Mammary epithelial cell (primary cell): ENCODE measurements at places on chromosomes 4 and X.

DNA sequence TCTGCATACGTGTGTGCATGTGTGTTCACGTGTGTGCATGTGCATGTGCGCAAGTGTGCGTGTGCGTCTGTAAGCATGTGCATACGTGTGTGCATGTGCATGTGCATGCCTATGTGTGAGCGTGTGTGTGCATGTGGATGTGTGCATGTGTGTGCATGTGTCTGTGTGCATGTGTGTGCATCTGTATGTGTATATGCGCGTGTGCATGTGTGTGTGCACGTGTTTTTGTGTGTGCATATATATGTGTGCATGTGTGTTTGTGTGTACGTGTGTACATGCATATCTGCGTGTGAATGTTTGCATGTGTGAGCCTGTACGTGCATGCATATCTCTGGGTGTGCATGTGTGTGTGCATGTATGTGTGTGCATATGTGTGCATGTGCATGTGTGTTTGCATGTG is 35.7 kb upstream of the DRD5 start:
- no peak for DNase-seq

- peak; percentile 12 for DNase-seq
Observed at GRCh38 chr4:100494166-100494565, 23.7 kb downstream of the EMCN start.

DNA sequence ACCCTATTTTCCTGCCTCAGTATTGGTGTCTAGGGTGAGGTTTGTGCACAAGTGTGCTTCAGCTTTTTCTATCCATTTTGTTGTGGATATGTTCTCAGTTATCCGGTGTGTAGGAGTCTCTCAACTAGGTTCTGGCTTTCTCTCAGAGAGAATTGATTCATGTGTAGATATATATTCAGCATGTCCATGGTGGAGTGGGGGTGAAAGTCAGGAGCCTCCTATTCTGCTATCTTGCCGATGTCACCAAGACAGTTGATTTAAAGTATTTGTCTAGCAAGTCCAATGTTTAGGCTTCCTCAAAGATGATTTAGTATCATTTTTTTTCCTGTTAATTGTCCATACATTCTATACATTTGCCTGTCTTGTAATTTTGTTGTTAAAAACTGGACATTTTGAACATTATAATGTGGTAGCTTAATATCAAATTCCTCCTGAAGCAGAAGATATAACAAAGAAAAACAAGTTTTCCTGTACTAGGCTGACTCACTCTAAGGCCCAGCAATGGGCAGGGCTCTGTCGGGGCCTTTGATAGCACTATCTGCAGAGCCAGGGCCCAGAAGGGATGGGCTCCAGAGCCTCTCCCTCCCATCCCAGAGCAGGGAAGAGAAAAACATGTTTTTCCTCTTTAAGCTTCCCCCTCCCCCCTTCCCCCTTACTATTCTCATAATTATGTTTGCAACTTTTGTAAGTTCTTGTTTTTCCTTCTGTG is 37.6 kb downstream of the GLUD2 start:
- no peak for DNase-seq

GRCh38 chrX:129139837-129140598 is 383.3 kb downstream of the SMARCA1 start:
- no peak for DNase-seq

GRCh38 chrX:134377537-134377936 is 82.4 kb upstream of the HPRT1 start:
- DNase-seq = peak; percentile 32

DNA sequence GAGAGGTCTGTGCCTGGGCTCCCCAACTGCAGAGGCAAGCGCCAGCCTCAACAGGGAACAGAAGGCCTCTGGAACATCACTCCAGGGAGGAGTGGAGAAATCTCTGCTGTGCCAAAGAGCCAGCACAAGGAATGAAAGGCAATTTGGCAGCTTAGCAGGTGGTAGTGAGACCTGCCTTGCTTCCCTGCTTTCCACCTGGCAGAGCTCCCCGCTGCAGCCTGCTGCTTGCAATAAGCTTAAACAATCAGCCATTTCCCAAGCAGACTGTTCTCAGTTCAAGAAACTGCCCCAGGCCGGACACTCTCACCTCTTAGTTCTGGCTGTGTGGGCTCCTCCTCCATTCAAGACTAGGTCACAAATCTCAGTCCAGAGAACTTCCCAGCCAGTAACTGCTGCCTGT is 370.6 kb downstream of the MAGEB5 start:
- DNase-seq = no peak

DNA sequence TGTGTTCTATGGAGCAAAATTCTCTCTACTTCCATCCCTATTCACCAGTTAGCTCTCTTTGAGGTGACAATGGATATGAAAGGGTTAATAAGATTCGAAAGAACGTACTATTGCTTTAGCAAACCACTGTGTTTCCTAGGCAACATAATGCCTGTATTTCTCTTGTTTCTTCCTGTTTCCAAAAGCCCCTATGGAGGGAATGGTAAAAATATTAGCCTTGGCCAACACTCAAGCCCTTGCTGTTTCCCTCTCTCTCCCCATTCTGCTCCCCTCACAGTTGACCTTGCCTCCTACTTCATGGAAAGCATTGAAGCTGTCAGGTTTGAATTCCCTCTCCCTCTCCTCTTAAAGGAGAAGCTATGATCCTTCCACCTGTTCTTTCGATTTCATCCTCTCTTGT is 9.6 kb upstream of the PGRMC1 start:
- DNase-seq = no peak

- peak; percentile 64 for DNase-seq
Observed at GRCh38 chr4:39614487-39615162, 24.0 kb downstream of the SMIM14 start.

DNA sequence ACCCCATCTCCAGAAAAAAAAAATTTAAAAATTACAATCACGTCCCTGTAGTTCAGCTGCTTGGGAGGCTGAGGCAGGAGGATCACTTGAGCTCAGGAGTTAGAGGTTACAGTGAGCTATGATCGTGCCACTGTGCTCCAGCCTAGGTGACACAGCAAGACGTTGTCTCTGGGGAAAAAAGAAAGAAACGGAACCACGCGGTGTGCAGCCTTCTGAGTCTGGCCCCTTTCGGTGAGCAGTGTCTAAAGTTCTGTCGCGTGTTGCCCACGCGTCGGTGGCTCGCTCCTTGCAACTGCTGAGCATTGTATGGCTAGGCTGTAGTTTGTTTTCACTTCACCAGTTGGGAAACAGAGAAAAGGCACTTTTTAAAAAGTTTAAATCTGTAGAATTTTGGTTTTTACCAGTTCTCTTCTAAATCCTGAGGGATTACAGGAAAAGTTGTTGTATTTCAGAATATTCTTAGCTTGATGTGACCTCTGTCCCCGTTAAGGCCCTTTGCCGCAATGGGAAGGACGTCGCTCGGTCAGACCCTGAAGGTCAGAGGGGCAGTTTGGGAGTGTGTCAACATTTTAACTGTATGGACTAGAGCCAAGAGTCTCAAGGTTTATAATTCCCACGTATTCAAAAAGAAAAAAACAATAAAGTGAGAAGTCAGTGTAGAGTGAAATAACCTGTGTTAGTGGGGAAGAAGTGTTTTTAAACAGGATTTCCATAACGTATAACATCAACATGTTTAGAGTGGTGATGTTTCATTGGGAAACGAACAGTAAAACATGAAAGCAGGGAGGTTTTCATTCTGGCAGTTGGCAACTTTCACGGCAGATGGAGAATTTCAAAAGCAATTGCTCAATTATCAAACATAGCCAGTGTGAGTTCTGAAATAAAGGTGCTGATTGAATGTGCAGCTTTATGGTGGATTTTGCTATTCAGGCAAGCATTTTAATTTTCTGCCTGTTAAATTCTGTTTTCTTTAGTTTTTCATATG is 45.8 kb upstream of the MSANTD1 start:
- no peak for DNase-seq

- DNase-seq = no peak
Observed at GRCh38 chrX:111165902-111166301, 69.9 kb downstream of the PAK3 start.

GRCh38 chrX:11996810-11997209 is 141.5 kb upstream of the FRMPD4 start:
- DNase-seq = no peak

GRCh38 chrX:134929808-134930207 is 61.0 kb upstream of the SMIM10 start:
- DNase-seq = no peak

DNA sequence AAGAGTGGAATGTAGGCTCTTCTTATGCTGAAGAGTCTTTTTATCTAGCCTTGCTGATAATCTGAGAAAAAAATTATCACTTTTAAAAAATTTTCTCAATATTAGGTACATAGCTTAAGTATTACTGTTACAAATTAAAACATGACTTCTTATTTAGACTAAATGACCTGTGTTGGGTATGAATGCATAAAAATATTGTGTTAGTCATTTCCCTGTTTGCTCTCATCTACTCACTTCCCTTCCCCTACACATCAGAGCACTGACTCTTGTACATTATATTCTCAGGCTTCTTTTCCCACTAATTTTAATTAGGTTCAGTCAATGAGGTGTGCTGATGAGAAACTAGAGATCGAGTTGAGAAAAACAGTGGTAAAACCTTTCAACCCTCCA is 881.0 kb downstream of the PCDH18 start:
- DNase-seq = no peak

- DNase-seq = no peak
Observed at GRCh38 chr4:7160439-7160838, 31.9 kb upstream of the SORCS2 start.

DNA sequence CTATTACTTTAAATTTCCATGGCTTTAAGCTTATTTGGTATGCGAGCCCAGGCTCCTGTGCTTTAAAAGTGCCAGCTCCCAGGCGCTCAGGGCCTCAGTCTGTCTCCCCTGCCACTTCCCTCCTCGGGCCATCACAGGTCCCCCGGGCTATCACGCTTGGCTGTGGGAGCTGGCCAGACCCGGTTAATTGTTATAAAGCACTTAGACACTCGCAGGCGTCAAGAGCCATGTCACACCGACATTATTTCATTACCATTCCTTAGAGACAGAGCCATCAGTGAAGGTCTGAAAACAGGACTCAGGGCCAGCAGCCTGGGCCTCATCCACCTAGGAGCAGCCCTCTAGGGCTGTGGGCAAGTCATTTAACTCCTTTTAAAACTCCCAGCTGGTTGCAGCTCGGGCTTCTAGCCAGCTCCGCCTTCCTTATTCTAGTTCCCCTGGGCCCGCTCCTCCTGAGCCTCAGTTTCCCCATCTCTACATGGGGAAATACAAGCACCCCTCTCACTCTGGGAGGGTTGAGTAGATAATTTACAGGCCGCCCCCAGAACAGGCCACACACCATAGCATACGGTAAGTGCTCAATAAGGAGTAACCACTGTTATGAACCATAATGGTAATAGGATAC is 99.0 kb downstream of the HMX1 start:
- no peak for DNase-seq

- no peak for DNase-seq
Observed at GRCh38 chr4:139118365-139118764, 58.7 kb downstream of the ELF2 start.

DNA sequence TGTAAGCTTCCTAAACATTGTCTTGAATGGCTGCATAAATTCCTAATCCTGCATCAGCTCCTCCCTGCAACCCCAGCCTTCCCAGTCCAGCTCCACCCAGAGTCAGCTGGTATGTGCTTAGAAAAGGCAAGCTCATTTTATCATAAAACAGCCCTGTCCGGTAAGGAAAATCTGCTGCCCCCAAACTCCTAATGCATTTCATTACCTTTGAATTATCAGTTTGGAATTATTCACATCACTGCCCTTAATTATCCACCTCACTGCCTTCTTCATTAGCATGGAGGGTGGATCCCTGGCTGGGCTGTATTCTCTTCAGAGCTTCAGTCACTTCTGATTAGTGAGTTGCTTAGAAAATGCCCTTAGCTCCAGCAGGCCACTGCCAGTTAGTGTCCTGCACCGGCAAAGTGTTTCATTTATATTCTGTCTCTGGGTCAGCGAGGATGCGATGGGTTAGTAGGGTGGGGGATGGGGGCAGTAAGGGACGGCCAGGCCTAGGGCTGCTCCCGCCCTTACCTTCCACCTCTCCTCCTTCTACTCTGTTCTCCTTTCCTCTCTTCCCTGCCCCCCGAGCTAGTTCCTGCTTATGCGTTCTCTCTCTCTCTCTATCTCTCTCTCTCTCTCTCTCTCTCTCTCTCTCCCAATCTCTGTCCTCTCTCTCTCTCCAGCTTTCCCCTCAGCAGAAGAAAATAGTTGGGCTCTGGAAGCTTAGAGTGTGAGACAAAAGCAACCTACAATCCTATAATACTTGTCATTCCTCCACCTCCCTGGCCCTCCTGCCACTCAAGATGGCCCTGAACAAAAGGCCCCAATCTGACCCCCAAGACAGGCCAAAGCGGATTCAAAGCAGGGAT is 174.8 kb upstream of the KLF3 start:
- no peak for DNase-seq

GRCh38 chrX:52359614-52360232 is 9.1 kb upstream of the XAGE2 start:
- DNase-seq = no peak

DNA sequence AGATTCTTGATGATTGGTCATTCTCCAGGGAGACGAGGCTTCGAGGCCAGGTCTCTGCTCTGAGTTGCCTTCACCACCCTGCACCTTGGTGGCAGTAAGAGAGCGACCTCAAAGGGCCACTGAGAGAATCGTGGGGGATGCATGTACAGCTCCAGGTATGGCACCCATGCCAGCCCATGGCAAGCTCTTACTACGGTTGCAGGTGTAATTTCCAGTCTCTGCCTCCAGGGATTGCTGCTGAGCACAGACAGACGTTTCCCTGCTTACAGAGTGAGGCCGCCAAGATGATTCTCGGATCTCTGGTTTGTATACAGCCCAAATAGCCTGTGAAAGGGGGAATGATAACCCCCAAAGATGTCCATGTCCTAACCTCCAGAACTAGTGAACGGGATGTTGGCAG is 16.3 kb upstream of the DRD5 start:
- DNase-seq = no peak

GRCh38 chrX:83495898-83496297 is 12.2 kb upstream of the POU3F4 start:
- DNase-seq = no peak

DNA sequence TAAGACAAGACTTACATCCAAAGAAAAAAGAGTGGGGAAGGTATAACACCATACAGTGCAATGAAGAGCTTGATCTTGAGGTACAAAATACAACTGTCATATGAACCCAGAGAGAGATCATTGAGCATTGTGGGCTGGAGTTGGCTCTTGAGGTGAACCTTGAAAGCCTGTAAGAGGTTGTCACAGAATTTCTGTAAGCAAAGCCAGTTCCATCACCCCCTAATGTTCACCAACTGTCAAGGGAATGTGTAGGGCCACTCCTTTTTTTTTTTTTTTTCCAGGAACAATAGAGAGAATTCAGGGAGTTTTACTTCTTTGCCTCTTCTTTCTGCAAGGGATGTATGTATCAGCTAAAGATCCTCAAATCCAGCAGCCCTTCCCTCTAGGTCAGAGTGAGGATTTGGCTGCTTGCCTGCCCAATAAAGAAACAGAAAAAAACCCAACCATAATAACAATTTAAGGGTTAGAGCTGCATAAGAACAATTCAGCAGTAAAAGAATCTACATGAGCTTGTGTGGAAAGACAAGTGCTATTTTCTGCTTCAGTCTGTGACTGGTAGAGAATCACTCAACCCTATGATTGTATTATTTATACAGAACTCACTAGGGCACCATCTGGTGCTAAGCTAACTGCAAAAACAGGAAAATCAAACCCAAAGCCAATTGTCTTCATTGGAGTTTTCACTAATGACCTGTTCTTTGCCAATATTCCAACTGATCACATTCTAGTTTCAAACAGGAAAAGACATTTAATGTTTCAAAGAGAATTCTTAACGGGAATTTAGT is 217.5 kb upstream of the TEX13C start:
- no peak for DNase-seq
